Caco-2 (cell line): ENCODE measurements at places on chromosomes 5 and 9.
A peak's percentile ranks its signal among the peaks of the same experiment; 100 is the strongest.

GRCh38 chr9:96599298-96599697 is 20.3 kb downstream of the CDC14B start:
- no peak for DNase-seq

DNA sequence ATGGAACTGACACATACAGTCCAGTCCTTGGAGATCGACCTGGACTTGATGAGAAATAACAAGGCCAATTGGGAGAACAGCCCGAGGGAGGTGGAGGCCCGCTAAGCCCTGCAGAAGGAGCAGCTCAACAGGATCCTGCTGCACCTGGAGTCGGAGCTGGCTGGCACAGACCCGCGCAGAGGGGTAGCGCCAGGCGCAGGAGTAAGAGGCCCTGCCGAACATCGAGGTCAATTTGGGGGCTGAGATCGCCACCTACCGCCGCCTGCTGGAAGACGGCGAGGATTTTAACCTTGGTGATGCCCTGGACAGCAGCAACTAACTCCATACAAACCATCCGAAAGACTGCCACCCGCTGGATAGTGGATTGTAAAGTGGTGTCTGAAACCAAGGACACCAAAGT is 1610.1 kb upstream of the ACO1 start:
- DNase-seq = no peak

DNA sequence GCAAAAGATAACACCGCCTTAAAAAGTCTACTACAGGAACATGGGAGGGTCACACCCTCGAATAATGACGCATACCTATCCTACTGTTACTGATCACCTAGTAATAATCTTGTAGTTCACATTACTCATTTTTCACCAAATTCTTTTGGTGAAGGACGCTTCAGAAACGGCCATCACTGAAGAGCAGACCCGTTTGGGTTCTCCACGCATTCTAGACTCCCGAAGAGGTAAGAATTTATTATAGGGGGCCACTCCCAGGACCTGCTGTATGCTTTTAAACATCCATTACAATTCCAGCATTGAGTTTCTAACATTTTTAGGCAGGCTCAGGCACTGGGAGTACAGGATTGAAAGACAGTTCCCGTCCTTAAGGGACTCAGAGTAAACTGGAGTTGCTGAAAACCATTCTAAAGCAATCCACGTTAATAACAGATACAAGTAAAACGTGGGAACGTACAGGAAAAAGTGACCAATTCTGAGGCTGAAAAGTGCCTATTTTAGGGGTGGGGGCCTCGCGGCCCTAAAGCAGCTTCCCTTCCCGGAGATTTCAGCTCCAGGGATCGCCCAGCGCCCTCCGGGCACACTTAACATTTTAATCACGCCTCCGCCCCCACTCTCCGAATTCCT is at the start of gene FER:
Gene FER (plus strand): TSS at position 124 of the 627 bp plus-strand sequence. CDS start 50,286 bp downstream, outside the sequence.
- DNase-seq = peak; percentile 55

DNA sequence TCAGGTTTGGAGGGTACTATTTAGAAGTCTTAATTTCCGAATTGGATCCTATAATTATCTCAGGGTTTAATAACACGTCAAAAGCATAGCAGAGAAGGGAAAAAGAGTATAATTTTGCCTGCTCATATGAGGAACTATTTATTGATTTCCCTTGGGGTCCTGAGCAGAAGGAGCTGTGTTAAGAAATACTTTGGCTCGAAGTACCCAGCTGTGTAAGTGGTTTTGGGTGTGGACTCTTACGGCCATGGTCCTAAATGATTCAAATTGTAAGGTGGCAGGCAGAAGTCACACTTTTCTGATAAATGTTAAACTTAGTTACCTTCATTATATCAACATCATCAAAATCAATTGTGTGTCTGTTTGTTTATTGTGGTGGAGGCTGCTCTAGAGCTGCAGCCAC is 190.4 kb downstream of the MTRR start:
- DNase-seq = no peak

DNA sequence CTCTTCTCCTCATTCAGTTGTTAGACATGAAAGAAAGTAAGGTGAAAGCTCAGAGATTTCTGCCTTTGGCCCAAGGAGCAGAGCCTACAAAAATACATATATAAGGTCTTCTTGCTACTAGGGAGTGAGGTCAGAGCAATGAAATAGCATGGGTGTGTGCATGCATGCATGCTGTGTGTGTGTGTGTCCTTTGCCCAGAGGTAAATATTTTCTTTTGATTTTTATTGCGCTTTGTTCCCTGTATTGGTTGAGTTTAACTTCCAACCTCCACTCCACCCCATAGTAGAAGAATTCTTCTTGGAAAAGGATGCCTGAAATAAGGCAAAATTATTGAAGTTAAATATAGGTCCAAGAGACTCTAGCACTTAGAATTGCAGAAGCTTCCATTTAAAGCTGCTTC is 248.0 kb upstream of the PTGER4 start:
- no peak for DNase-seq

DNA sequence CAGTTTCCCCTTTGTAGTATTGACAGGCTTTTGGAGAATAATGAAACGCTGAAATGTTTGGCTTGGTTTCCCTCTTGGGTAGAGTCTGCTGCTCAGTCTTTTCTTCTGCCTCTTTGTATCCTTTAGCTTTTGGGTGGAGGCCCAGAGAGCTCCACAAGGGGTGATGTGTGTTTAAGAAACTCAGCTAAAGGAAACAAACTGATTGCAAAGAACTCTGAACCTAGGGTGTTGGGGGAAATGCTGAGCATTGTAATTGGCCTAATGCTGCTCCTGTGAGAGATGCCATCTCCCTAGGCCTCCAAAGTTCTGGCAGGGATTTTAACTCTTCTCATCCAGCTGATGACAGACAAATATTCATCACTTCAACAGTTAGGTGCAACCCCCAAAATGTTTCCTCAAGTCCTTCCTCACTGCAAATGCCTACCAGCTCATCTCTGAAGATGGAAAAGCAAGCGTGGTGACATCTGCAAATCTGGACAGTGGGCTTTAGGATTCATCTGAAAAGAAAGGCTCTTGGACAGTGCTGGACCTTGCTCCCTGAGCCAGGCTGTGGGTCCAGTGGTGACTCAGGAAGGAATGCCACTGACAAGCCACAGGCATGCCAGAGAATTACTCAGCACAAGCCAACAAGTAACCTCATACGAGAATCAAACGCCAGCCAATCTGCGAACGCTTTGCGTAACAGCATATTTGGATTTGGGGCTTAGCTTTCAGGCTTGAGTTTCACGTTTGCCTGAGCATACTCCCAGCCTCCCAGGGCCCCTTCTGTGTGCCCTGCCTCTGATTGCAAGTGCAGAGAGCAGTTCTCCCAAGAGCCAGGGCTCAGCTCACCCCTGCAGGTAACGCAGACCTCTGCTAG is 30.5 kb upstream of the ZSWIM6 start:
- peak; percentile 93 for DNase-seq

DNA sequence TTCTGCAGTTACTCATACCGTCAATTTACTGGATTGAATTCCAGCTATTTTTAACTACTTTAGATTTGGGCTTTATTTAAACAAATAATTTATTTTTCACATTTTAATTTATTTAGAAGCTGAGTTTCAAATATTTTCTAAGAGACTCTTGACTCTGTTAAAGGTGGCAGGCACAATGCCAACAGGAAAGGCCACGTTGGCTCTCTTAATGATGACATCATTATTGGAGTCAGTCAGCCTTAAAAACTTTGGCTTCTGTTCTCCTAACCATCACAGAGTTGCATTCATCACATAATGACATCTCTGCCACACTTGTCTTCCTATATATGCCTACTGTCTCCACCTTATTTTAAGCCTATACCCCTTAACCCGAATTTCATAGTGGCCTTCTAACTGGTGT is 172.3 kb upstream of the PLPPR1 start:
- DNase-seq = no peak

GRCh38 chr5:104909803-104910202 is 1347.2 kb upstream of the NUDT12 start:
- DNase-seq = no peak

DNA sequence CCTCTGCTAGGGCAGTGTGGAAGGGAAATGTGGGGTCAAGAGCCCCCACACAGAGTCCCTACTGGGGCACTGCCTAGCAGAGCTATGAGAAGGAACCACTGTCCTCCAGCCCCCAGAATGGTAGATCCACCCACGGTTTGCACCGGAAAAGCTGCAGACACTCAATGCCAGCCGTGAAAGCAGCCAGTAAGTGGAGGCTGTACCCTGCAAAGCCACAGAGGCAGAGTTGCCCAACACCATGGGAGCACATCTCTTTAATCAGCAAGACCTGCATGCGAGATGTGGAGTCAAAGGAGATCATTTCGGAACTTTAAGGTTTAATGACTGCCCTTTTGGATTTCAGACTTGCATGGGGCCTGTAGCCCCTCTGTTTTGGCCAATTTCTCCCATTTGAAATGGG is 52.2 kb downstream of the GKAP1 start:
- DNase-seq = no peak

DNA sequence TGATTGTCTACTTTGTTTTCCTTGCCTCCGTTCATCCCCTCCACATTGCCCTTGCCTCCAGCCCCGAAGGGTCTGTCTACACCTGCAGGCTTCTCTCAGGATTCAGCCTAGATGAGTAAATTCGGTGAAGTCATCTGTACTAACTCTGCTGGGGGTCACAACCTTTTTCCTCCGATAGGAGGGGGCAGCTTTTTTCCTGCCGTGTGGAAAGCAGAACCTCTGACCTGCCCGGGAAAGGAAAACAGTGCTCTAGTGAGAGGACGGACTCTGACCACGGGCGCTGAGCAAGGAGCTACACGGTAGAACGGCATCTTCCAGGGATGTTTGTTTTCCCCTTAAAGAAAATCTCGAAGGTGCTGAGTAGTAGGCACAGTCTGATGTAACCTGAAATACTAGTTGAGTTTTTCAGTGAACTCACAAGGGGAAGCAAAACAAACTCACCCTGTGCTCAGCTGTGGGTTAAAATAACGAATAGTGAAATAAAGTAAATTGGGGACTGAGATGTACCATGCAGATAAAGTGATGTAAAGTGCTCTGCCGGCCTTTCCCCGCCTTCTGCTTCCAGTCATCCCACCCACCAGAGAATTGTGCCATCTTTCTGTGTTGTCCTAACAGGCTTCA is 281.8 kb downstream of the AOPEP start:
- DNase-seq = peak; percentile 82

- no peak for DNase-seq
Measured at GRCh38 chr5:24615159-24615558, 29.6 kb downstream of the CDH10 start.

DNA sequence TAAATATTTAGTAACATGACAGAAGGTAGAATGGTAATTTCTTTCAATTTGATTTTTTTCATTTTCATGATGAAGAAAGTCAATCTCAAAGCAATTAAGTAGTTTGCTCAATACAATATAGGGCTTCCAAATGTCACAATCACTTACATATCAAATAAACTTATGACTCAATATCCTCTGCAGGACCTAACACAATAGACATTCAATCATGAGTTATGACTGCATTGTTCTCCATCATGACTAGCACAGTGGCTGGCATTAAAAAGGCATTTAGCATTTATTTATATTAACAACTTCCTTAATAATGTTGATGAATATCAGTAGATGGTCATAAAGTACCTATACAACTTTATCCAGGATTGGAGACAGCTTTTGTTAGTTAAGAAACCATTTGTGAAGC is 1499.6 kb downstream of the EFNA5 start:
- no peak for DNase-seq

DNA sequence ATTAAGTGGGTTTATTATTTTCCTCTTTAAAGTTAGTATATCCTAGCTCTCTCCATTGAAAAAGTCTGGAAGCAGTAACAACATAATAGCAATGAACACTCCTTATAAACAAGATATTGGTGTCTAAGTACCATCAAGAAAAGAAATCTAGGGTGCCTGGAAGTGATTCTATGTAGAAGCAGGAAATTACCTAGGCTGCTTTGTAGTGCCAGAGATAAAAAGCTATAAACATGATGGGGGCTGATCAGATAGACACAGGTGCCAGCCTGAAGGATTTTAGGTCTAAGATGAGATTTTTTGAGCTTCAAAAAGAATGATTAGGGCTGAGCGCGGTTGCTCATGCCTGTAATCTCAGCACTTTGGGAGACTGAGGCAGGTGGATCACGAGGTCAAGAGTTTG is 1179.3 kb upstream of the CDH9 start:
- DNase-seq = no peak

DNA sequence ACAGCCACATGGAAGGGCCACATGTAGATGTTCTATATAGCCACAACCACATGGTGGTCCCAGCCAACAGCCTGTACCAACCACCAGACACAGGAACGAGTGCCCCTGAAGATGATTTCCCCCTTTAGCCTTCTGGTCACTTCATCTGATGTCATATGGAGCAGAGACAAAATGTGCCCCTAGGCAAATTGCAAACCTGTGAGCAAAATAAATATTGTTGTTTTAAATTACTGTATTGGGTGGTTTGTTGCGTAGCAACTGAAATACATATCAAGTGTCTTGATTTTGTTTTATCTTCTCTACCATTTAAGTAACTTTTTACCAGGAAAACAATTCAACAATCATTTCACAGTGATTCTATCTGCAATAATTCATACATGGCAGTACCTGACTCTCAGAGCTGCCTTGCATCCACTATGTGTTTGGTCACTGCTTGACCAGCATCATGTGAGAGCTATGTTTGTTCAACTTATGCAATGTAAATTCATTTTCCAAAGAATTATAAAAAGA is 142.5 kb upstream of the VLDLR start:
- no peak for DNase-seq

DNA sequence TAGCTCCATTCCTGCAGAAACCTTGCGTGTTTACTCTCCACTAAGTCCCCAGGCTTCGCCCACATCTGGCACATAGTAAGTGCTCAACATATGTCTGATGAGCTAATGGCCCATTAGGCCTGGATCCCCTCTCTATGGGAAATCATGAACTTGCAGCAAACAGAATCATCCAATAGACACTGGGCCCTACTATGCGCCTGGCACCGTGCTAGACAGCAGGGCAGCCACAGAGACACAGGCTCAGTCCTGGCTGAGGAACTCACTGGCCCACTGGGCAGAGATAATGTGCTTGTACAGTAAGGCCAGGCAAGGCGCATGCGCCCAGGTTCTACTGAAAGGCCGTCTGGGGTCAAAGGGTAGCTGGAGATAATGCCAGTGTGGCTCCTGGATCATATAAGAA is 36.9 kb upstream of the FABP6 start:
- DNase-seq = no peak

GRCh38 chr5:139636207-139636792 is 11.8 kb upstream of the CXXC5 start:
- DNase-seq = no peak

DNA sequence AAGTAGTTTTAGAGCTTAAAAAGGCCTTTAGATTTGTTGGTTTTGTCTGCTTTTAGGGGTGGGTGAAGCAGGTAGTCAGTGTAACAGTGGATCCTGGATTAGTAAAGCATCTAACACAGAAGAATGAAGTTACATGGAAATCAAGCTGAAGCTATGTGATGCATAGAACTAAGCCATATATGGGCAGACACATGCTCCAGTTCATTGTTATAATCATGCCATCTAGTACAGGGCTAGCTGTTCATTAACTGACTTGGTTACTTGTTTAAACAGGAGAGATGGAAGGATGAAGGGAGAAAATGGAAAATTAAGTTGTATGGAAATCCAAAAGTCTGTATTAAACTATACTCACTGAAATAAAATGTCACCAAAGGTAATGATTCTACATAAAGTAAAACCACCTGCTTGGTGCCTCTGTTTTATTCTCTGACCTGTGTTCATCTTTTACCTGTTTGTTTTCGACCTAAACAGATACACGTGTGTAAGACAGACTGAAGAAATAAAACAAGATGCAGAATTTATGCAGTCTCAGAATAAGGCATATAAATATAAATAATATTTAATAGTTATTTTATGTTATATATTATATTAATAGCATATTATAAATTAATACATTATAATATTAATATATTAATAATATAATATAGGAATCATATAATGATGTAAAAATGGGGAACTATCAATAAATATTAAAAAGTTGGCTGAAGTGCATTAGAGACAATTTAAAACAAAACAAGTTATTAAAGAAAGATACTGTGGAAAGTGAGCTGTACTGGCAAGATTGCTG is 33.9 kb downstream of the MRPS30 start:
- no peak for DNase-seq
